ENCODE measurements at places on chromosomes 1 and 21.

GRCh38 chr1:82604524-82604923 lies 803.8 kb downstream of the ADGRL2 start:
- no peak for DNase-seq

GRCh38 chr1:155081472-155082300 lies 3.0 kb downstream of the EFNA3 start:
- DNase-seq: no peak

- DNase-seq: no peak
Measured at GRCh38 chr1:9069326-9070100, at the start of gene SLC2A5. TSS of gene SLC2A5 (minus strand) at chr1:9069635. CDS start at chr1:9069536, 99 bp downstream.

- no peak for DNase-seq
Measured at GRCh38 chr1:229280921-229281320, 10.0 kb downstream of the RAB4A start.

GRCh38 chr1:178262120-178262500 lies 168.2 kb downstream of the RASAL2 start:
- DNase-seq: no peak

- DNase-seq: no peak
Measured at GRCh38 chr1:116110567-116111523, at the start of gene MAB21L3. TSS of gene MAB21L3 (plus strand) at chr1:116111399. CDS start at chr1:116112616, 1,217 bp downstream.

DNA sequence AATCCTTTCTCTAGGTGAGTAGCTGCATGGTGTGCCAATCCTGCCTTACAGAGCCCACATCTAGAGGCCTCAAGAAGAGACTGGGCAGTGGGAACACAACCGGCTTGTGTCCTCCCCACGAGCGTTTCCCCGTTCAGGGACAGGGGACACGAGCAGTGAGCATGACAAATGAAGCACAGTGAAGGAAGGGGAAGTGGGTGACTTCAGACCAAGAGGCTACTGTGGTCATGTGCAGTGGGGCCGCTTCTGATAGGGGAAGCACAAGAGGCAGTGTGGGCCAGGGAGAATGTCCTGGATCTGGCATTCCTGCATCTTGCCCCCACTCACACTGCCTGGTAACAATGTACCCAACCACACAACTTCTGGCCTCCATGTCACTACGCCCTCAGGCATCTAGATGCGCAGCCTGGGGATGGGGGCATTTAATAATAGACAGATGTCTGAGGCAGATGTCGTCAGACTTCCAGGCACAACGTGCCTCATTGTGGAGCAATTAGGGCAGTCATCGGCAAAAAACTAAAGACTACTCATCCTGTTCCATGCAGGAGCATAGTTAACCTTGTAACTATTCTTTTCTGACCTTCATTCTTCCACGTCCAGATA lies 155.6 kb upstream of the NBPF11 start:
- no peak for DNase-seq

Measured in posterior cingulate gyrus (tissue), 11 donors.